ENCODE measurements at places on chromosomes 11 and 22.
A peak's percentile ranks its signal among the peaks of the same experiment; 100 is the strongest.

GRCh38 chr11:96567176-96567575, 177.4 kb downstream of the JRKL start:
- DNase-seq = no peak

DNA sequence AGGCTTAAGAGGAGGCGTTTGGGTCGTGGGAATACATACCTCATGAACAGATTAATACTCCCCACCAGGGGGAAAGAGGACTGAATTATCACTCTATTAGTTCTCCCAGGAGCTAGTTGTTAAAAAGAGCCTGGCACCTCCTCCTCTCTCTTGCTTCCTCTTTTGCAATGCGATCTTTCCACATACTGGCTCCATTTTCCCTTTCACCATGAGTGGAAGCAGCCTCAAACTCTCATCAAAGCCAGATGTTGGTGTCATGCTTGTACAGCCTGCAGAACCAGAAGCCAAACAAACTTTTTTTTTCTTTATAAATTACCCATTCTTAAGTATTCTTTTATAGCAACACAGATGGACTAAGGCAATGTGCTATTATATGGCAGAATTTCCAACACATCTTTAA, 258.5 kb downstream of the FAM76B start:
- DNase-seq = no peak

DNA sequence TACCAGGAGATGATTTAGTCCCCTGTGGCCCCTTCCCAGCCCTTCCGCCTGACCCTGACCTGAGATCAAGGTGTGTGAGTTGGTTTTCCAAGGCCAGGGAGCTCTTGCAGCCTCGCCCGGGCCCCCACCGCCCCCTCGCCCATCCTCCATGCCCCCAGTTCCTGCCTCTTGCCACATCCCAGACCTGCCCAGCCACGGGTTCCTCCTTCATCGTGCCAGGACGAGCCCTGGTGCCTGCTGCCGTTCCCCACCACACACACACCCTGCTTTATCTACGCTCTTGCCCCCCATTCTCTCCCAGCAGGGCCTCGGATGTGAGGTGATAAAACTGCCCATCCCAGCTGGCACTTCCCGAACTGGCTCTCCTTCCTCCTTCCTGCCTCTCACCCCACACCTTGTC, 1.4 kb upstream of the LIF start:
- no peak for DNase-seq

- DNase-seq = no peak
These were observed 6.6 kb upstream of the FLI1 start for GRCh38 chr11:128687321-128687720.

DNA sequence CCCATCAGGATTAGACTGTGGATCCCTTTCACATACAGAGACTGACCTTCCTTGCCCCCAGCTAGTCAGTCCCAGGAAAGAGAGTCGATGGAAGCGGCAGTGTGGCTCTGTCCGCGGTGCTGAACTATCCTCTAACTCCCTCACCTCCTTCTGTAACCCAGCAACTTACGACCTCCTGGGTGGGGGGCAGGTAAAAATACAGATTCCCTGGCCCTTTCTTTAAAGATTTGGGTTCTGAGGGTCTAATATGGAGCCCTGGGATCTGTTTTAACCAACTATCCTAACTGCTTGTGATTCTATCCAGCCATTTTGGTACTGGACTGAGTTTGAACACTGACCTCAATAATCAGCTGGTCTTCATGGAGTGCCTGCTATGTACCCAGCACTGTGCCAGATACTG, 23.2 kb downstream of the MFNG start:
- DNase-seq = no peak

DNA sequence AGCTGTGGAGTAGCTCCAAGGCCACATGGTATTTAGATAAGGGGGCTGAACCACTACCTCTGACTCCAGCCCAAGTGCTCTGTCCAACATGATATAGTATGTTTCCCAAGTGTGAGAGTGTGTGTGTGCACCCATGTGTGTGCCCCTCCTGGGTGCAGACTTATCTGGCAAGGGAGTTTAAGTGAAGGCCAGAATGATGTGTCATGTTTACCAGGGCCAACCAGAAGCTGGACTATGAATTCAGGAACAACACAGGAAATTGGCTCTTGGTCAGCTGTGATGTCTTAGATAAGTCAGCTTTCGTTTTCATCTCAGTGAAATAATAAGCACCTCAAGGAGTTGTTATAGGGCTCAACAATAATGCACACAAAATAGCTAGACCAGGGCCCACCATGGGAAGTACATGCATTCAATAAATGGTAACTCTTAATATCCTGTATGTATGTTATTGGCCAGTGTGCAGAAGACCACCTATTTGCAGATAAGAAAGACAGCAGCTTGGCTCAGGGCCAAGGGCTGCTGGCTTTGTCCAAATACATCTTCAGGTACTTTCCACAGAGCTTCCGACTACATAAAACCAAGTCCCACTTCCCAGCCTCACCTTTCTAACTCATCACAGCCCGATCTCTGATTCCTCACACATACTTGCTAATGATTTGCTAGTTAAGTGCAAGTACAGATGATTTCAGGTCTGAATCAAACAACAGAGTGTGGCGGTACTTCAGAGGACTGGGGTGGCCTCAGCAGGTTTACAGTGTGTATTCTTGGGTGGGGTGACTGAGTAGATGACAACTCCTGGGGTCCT, 120.9 kb downstream of the ME3 start:
- no peak for DNase-seq

GRCh38 chr11:12224537-12224893, 114.1 kb downstream of the MICAL2 start:
- no peak for DNase-seq

GRCh38 chr11:124865902-124866851, 945 bp downstream of the ROBO3 start:
- DNase-seq = peak; percentile 62

DNA sequence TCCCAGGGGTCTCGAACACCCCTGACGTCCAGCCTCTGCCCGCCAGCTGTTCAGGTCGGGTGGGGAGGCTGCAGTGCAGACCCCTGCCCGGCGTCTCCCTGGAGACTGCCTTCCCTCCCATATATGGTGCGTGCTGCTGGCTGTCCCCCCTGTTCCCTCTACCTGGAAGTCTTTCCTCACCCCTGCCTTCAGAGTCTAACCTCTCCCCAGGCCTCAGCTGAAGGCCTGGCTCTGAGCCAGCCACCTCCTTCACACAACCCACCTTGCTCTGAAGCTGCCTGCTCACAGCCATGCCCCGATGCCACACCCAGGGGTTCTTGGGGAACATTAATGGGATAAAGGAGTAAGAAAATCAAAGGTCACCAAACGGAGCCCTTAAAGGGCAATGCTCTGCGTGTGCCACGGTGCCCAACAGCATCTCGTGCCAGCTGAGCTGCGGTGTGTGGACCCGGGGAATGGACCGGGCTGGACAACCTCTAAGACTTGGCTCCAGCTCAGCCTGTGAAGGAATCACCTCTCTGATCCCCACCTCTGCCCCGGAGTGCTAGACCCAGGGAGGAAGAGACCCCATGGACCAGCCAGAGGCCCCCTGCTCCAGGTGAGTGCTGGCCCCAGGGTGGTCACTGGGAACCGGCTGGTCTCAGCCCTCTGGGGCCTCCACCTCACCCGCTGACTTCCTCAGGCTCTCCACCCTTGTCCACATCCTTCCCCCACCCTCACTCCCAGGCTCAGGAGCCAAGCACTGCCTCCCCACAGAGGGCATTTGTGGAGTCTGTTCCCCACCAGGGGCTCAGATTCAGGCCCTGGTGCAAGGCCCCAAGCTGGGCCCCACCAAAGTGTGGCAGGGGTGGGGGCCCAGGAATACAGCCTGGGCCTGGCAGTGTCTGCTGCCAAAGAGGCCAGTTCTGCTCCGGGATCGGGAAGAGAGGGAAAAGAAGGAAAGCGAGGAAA, at the start of gene NLRP6:
TSS of gene NLRP6 (plus strand) at position 407 of the 951 bp plus-strand sequence. CDS start at position 570, 163 bp downstream.
- DNase-seq = no peak

DNA sequence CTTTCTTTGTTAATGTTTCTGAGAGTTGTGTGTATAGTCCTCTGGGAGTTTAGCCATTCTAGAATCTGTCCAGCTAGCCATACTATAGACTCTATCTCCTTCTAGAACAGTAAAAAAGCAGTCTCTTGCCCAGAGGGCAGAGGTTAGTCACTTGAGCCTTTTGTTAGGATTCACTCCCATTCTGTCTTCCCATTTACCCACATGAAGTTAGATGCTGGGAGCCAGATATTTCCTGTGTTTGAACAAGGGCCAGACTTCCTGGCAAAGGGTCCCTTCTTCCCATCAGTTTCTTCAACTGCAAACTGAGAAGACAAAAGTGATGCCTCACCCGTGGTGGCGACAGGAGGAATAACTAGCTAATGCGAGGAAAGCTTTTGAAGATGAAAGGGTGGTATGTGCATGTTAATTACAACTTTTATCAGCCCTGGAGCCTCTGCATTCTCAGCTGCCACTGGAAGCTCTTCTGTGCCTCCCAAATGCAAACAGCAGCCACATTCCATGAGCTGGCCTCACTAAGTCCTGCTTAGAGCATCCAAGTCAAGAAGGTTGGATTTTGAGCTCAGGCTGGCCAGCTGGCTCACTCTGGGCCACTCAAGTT, 12.8 kb downstream of the CD44 start:
- DNase-seq = peak; percentile 73

- DNase-seq = peak; percentile 23
These were observed 50.2 kb downstream of the GRM5 start for GRCh38 chr11:89015614-89016013.

DNA sequence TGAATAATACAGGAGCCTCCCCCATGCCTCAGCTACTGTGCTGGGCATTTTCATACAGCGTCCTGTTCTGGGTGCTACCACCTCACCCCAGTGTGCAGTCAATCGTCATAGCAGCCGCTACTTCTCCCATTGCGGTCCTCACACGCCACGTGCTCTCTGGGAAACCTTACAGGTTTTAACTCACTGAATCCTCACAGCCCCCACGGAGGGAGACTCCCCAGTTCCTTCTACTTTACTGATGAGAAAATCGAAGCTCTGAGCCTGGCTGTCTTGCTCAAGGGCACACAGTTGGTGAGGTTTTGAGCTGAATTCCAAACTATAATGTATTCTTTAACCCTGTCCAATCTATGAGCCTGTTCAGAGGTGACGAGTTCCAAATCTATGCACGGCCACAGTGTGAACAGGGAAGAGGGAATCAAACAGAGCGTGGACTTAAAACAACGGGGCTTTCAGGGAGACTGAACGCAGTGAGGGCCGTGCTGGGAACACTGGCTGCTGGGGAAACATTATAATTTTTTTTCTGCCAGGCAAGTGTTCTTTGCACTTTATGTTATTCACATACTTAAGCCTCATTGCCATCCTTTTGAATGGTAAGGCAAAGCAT, 421.5 kb downstream of the BRD1 start:
- DNase-seq = no peak

GRCh38 chr22:49753961-49754695, 73.5 kb downstream of the BRD1 start:
- DNase-seq = peak; percentile 51

DNA sequence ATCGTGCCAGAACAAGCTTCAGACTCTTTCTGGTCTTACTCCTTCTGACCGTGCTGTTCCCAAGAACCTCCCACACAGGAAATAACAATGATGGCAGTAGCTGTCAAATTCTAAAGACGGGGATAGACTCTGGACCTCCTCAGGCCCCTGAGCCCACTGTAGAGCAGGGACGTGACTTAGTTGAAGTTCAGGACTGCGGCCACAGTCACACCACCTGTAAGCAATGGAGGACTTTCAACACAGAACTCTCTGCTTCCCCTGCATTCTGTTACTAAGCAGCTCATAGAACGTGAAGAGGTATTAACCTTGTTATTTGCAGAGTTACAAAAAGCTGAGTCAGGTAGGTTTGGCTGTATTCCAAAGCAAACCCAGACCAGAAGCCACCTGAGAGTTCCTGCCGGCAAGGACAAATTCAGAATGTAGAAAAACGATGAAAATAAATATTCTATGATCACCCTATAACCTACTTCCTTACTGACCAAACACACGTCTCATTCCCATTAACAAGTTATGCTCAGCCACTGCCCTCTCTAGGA, 12.7 kb downstream of the TMEM45B start:
- DNase-seq = peak; percentile 87

- peak; percentile 81 for DNase-seq
These were observed 4.5 kb downstream of the FXYD2 start for GRCh38 chr11:117820071-117820470.

Measured in NCI-H69 (cell line).